ENCODE measurements at places on chromosomes 4 and X.
A peak's percentile ranks its signal among the peaks of the same experiment; 100 is the strongest.

GRCh38 chr4:161704040-161704439 is 459.8 kb downstream of the FSTL5 start:
- no peak for DNase-seq

GRCh38 chr4:38612646-38613414 is 51.2 kb upstream of the KLF3 start:
- peak; percentile 6 for DNase-seq

GRCh38 chrX:131778269-131779218 is 234.7 kb downstream of the OR13H1 start:
- DNase-seq, result no peak

- DNase-seq, result peak; percentile 48
These were observed 2214.5 kb upstream of the TENM3 start for GRCh38 chr4:180028682-180029081.

DNA sequence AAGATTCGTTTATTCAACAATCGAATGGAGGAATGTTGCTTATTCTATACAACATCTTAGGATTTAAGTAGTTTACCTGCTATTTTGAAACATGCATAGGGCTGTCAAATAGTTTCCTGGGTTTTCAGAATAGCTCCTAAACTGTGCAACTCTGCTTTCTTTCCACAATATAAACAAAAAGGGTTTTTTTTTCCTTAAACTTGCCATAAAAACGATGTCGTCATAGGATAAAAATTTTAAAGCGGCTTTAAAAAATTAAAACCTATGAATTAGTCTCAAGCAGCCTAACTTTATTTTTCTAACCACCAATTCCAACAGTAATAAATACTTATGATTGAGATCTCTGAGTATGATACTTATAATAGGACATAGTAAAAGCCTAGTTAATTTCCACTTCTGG is 21.6 kb upstream of the STIM2 start:
- DNase-seq, result no peak

All from NCI-H146 (cell line).